HCT116 (cell line): ENCODE measurements at places on chromosomes 2 and 18. TPM values are rescaled to one million over a fixed set of nuclear protein-coding genes. Genes with fewer than 3 reads are reported as not detected.

- no peak for DNase-seq
These were observed 55.0 kb downstream of the IMPA2 start for GRCh38 chr18:12036201-12036751.

- no peak for DNase-seq
These were observed 16.3 kb downstream of the CROCC2 start for GRCh38 chr2:240922245-240922981.

DNA sequence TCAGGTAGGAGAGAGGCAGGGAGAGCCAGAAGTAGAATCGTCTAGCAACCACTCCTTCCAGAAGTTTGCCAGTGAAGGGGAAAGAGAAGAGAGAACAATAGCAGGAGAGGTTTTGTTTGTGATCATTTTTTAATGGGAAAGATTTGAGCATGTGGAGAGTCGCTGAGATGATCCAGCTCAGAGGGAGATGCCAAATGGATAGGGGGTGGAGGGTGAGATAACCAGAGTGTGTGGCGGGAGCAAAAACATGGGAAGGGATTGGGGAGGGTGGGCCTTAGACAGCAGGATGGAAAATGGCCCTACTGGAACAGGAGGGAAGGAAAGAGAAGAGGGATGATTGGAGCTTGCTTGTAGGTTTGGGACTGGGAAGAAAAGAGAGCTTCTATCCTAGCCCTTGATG lies 269.8 kb downstream of the GLI2 start:
- DNase-seq = no peak

DNA sequence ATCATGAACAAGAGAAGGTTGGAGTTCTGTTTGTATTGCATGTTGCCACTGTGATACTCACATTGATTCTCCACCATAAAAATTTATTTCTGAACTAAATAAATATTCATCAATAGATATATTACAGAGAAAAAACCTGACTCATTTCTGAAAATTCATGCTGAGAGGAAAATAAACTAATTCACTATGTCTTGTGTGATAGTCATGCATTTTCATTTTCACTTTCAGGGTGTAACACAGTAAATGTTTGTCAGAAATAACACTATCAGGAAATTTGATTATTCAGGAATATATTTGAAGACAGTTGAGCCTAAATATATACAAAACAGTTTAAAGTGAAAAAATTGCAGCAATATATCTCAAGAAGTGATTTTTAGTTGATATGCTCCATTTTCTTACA lies 335.2 kb downstream of the KCNJ3 start:
- DNase-seq = no peak

DNA sequence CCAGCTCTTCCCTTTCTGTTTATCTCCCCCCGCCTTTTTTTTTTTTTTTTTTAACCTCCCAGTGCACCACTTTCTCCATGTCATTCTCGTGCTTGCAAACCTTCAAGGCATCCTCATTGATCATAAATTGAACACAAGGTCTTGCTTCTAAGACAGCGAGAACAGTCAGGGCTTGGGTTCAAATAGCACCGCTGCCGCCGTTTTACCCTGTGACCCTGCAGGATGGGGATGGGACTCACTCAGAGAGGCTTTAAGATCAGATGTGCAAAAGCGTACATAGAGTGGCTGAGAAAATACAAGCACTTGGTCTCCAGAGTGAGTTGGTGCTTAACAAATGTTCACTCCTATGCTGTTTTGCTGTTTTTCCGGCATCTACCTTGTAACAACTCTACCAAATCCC lies 93.6 kb downstream of the TCF7L1 start:
- no peak for DNase-seq

DNAJC10 gene
- 80.4 TPM for total RNA-seq

KRCC1 gene
- total RNA-seq = 5.8 TPM

MAPK4 gene
- 0.89 TPM for total RNA-seq

RNMT gene
- total RNA-seq = 58.0 TPM

VIT gene
- not detected for total RNA-seq
